ENCODE measurements at places on chromosomes 7 and 10.

DNA sequence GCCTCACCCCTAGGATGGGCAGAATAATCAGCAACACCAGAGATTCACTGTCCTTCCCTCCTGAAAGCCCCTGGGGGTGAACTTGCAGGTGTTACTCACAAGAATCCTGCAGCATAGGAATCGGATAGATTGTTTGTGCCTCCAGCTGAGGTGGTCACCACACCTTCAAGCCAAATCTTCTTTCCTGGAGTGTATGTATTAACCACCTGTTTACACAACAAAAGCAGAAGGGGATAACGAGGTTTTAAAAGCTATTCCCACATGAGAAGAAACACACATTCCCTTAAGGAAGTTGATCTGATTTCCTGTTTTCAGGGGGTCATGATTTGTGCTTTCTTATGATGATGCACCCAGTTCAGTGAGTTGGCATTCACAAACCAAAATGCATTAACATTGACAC lies 173.8 kb upstream of the HPS1 start:
- no peak for DNase-seq

- no peak for DNase-seq
These were observed 102.5 kb upstream of the APBB1IP start for GRCh38 chr10:26335574-26336093.

DNA sequence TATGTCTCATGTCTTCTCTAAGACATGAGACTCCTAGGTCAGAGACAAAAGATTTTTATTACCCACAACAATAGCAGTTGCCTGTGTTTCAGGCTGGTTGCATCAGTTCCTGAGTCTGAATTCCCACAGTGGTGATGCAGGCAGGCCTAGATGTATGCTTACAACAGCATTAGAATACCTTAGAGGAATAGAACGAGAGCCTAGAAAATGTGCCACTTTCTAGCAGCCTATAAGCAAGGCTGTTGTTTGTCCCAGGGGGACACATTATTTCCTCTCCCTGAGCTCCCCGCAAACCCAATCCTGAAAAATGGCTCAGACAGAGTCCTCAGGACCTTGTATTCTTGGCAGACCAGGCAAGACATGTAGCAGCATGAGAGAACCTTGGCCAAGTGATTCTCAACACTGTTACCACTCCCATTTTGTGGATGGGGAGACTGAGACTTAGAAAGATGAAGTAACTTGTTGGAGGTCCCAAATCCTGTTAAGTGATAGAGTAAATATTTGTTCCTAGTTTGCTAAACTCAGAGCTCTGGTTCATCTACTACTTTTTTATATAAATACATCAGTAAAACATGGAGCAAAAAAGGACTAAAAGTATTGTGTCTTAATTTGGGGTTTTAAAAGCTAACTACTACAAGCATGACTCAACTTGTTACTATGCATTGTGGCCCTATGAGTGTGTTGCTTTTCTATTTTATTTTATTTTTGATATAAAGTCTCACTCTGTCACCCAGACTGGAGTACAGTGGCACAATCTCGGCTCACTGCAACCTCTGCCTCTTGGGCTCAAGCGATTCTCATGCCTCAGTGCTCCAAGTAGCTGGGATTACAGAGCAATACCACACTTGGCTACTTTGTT lies 14.2 kb downstream of the VTI1A start:
- DNase-seq = no peak

- no peak for DNase-seq
These were observed 55.6 kb downstream of the ARHGAP22 start for GRCh38 chr10:48549236-48549635.

- DNase-seq = no peak
These were observed 194.3 kb upstream of the PPP2R2D start for GRCh38 chr10:131706476-131706875.

DNA sequence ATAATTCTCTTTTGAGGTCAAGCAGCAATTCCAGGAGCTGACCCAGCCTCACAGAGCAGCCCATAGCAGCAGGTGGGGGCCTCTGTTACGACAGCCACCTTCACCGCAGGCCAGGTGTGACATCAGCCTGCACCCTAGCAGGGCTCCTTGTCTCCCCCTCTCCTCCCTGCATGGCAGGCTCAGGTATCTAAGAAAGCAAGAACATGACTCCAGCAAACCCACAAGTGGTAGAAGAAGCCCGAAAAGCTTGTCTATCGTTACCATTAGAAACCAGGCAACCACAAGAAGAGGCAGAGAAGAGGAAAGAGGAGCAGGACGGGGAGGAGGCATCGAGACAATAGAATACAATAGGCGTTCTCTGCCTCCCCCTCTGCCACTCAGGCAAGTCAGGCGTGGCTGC lies 104.0 kb upstream of the PRR15 start:
- no peak for DNase-seq

DNA sequence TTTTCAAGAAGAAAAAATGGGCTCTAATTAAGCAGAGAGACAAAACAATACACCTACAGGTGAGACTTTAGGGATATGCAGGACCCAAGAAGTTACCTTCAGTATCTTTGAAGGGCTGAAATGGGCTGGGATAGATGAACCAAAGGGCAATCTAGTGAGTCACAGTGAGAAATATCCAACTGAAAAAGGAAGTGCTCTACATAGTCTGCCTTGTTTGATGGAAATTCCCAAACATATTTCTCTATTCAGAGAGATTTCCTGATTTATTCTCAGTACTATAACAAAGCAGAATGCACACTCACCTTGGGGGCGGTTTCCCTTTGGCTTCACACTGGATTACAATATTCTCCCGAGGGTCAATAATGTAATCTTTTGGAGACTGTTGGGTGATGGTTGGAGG lies 104.1 kb upstream of the LAMB4 start:
- DNase-seq = no peak

GRCh38 chr10:89037096-89037495 lies 46.5 kb downstream of the FAS start:
- DNase-seq = no peak

DNA sequence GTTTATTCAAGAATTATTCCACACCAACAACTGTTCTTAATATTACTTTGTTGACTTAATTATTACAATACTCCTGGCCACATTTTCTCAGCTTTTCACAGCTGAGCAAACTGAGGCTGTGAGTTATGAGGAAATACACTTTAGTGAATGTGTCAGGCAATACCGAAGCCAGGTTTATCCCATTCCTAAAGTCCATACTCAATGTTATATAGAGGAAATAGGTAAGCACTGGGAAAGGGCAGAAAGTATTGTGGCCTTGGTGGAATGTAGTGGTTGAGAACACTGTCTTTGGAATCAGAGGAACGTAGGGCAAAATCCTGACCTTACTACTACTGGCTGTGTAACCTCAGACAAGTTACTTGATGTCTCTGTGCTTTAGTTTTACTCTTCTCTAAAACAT lies 110.8 kb downstream of the CD36 start:
- DNase-seq = no peak

- DNase-seq = no peak
These were observed 13.4 kb upstream of the PNLIPRP2 start for GRCh38 chr10:116607336-116607735.

- no peak for DNase-seq
These were observed 558.1 kb downstream of the PTPRN2 start for GRCh38 chr7:158029509-158029908.

DNA sequence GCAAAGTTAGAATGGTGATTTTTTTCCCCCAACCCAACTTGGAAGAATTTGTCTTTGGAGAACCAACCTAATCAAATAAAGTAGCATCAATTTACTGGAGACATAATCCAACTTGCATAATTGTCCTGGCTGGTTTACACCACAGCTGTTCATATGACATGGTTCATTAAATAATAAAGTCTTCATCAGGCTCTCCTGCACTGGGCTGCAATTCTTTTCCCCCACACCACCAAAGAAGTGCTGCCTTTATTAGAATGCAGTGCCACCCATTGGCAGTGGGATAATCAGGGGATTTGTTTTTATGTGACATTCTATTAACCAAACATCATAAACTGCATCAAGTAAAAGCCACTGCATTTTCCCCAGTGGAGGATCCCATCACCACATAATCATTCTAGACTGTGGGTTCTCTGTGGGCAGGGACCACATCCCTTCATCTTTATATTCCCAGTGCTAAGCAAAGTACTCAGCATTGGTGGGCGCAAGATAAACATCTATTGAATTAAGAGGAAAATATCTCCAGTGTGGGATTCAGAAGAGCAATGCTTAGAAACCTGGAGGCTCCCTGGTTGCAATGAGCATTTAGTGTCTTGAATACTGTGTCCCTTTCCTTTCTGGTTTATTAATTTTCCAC lies 322.0 kb downstream of the KCNMA1 start:
- DNase-seq = no peak

DNA sequence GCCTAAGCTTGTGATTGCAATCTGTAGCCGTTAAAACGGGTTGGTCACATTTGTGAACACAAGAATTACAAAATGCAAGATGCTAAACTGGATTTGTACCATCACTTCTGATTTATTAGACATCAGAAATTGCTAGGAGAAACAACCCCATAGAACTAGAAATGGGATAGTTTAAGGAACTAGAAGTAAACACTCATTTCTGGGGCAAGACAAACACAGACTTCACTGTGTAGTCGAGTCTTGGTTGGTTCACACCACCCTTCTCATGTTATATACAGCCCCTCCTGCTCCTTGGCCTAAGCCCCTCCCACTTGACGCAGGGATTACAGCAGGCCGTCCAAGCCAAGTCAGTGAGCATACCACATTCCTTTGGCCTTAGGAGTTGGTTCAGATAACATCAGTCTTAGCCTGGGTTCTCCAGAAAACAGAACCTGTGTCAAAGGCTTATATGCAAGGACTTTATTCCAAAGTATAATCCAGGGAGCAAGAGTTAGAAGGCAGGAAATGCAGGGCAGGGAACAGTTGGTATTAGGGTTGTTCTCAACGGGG lies 2.0 kb upstream of the NRAP start:
- peak; percentile 43 for DNase-seq

GRCh38 chr7:23618241-23618640 lies 21.1 kb downstream of the CCDC126 start:
- no peak for DNase-seq

GRCh38 chr10:30324448-30325110 lies 24.5 kb downstream of the MTPAP start:
- no peak for DNase-seq

DNA sequence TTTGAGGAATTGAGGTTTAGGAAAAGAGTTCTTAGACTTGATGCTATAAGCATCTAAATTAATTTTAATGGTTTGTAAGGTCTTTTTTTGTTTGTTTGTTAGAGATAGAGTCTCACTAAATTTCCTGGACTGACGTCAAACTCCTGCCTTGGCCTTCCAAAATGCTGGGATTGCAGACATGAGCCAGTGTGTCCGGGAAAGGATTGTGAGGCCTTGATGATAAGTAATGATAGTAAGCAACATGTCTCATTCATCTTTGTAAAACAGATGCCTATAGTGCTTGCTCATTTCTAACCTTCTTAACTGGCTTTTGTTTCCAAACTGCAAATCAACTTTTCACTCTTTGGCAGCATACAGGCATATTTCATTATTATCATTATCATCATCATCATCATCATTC lies 176.0 kb upstream of the KCND2 start:
- DNase-seq = no peak

DNA sequence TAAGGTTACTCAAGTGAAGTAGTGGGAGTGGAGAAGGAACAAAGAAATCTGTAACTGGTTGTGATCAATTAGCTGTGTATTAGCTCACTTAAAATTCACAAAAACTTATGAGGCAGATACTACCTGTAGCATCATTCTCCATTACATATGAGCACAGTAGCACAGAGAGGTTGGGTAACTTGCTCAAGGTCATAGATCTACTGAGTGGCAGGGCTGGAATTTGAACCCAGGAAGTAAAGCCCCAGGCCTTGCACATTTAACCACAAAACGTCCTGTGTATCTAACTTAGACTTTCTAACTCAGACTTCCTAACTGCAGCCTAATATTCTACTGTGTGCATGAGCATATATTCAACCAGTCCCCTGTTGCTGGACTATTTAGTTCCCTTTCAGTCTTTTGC lies 5.6 kb upstream of the SLF2 start:
- DNase-seq = no peak

DNA sequence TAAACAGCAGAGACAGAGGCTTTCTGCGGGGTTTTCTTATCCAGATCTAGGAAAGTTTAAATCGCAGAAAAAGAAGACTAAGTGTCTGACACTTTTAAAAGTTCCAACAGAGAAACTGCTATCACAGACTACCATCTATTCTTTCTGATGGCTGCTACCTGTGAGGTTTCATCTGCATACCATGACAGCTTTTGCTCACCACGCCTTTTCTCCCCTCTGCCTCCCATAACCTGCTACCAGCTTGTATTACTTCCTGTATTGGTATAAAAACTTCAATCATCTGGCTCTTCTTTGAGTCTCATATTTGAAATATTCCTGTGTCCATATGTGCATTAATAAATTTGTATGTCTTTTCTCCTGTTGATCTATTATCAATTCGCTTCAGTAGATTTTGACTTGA lies 34.1 kb upstream of the RTKN2 start:
- DNase-seq = no peak

DNA sequence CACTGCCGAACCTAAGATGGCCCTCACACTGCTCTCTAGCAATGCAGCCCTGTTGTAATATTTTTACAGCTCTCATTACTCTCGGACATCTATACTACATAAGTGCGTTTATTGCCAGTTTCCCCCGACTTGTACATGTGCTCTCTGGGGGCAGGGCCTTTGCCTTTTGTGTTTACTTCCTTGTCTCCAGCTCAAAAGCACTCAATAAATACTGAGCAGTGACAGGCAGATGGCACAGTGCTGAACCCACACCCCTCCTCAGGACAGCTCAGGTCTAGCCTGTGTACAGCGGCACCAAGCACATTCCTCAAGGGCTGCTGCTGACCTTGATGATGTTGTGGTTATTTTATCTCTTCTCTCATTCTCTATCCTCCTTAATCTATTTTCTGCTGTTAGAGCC lies 68.0 kb upstream of the ELMO1 start:
- no peak for DNase-seq

DNA sequence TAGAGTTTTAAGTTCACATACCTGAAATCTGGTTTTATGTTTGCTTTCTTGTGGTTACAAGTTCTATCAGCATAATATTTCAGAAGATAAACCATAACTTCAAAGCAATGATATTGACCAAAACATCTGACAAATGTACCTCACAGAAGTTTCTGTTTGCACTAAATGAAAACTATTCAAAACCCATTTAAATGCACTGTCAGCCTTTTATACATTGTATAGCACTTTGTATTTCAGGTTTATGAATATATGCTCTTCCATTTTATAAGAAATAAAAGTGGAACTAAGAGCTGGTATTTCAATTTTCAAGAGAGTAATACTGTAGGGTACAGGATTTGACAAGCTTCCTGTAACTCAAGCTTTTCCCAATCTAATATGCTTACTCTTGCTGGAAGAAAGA lies 388.6 kb upstream of the MBL2 start:
- DNase-seq = no peak

DNA sequence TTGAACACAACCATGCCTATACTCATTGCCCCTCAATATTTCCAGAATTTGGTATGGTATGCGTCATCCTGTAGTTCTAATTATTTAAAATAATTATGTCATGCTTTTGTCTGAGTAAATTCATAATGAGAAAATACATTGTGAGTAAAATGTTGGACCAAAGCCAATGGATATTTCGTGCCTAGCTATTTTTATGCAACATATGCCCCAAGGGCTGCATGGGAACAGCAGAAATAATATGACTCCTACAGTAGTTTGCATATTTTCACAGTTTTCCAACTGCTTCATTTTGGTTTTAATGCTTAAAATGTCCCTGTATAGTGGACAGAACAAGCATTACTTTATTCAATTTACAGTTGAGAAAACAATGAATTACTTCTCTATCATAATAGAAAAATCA lies 1115.6 kb upstream of the GHITM start:
- DNase-seq = no peak

GRCh38 chr10:124320778-124321432 lies 97.8 kb downstream of the OAT start:
- no peak for DNase-seq

GRCh38 chr10:30992681-30993080 lies 39.0 kb downstream of the ZNF438 start:
- no peak for DNase-seq

Measured in hepatic stellate cell (primary cell).